Stimulated activated CD8-positive, alpha-beta memory T cell treated with anti-CD3 and anti-CD28 coated beads, Interleukin-7, amount 100 ng/mL, for 24 hours (primary cell): ENCODE measurements at places on chromosomes 7 and 10.

DNA sequence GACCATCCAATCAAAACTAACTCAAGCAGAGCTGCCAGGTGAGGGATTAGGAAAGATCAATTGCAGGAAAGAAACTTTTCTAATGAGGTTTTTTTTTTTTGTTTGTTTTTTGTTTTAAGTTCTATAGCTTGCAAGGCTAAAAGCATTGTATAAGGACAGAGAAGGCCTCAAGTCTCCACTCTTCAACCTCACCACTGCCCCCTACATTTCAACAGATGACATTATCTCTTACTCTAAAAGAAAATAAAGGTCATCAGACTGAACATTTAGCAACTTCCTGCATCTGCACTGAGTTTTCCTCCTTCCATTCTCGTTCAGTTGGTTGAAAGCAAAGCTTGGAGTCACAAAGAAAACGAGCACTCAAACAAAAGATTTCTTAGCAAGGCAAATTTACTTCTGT lies 45.2 kb upstream of the EXOC4 start:
- DNase-seq: no peak

- DNase-seq: no peak
These were observed 22.0 kb downstream of the TMEM176B start for GRCh38 chr7:150778014-150778737.

GRCh38 chr10:94183666-94184264 lies 179.0 kb downstream of the NOC3L start:
- no peak for DNase-seq

GRCh38 chr7:21942955-21943354 lies 2.7 kb downstream of the CDCA7L start:
- no peak for DNase-seq

- DNase-seq: no peak
These were observed 14.0 kb downstream of the ZNF800 start for GRCh38 chr7:127378537-127378936.

- DNase-seq: no peak
These were observed 8.4 kb downstream of the OSBPL3 start for GRCh38 chr7:24971333-24972165.

DNA sequence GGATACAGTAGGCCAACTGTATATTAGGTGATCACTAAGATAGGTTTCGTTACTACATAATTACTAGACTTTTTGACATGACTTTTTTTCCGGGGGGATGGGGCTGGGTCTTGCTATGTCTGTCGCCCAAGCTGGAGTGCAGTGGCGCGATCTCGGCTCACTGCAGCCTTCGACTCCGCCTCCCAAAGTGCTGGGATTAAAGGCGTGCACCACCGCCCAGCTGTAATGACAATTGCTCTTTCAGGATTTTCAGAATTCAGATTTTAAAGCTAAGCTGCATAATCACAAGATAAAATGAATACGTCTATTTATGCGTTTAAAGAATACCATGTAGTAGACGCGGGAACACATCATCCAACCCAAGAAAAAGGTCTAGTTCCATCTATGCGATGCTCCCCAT lies 982 bp downstream of the IDI1 start:
- DNase-seq: no peak
